ENCODE measurements at places on chromosomes 6 and 20.
A peak's percentile ranks its signal among the peaks of the same experiment; 100 is the strongest.

- no peak for DNase-seq
These were observed 50.5 kb upstream of the DTNBP1 start for GRCh38 chr6:15713325-15713724.

DNA sequence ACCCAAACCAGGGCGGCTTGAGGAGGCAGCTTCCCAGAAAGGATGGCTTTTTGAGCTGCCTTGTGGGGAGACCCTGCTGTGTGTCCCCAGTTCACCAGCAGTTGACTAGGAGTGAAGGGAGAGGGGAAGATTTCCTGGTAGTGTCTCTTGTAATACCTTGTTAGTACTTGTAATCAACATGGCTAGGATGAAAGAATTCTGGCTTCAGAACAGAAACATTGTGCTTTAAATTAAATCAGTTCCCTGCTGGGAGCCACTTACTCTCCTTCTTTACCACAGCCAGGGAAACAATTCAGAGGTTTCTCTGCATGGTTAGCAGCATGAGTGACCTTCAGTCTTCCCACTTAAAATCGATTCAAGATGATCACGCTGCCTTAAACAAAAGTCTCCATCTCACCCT lies 525.4 kb upstream of the ID4 start:
- no peak for DNase-seq

DNA sequence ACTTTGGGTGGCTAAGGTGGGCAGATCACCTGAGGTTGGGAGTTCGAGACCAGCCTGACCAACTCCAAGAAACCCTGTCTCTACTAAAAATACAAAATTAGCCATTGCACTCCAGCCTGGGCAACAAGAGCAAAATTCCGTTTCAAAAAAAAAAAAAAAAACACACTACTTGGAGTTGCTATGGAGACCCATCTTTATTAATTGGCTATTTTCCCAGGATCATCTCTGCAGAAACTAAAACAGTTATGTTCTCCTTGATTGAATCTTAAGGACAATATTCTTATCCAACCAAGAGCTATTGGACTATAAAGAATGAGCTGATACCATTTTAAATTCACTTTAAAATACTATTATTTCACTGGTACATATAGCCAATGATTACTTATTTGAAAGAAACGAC lies 14.7 kb downstream of the AKIRIN2 start:
- DNase-seq = no peak

DNA sequence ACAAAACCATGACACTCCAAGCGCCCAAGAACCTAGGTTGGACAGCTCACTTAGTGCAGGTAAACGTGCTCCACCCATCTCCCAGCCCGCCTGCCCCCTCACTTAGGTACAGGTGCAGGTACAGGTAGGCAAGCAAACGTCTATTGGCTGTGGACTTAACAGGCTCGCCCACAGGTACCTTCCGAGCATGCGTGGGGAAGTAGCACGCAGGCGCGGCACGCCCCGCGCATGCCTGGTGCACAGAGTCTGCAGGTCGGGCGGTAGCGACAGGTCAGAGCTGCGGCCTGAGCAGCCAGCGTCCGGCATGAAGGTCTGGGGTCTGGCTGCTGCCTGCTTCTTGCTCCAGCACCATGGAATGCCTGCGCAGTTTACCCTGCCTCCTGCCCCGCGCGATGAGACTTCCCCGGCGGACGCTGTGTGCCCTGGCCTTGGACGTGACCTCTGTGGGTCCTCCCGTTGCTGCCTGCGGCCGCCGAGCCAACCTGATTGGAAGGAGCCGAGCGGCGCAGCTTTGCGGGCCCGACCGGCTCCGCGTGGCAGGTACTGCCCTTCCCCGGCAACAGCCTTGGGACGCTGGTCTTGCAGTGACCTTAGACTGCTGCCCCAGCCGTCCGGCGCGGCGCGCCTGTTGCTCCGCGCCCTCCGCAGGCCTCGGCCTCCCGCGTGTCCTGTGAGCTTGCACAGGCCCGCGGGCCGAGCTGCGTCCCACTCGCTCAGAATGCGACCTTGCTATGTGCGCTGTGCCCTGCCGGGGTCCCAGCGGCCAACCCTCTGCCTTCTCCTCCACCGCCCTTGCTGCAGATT lies at the start of gene MRS2:
Gene MRS2, plus strand, starts transcription at position 240 of the 804 bp plus-strand sequence. Its CDS starts 111 bp downstream, at position 351.
- DNase-seq = peak; percentile 91

DNA sequence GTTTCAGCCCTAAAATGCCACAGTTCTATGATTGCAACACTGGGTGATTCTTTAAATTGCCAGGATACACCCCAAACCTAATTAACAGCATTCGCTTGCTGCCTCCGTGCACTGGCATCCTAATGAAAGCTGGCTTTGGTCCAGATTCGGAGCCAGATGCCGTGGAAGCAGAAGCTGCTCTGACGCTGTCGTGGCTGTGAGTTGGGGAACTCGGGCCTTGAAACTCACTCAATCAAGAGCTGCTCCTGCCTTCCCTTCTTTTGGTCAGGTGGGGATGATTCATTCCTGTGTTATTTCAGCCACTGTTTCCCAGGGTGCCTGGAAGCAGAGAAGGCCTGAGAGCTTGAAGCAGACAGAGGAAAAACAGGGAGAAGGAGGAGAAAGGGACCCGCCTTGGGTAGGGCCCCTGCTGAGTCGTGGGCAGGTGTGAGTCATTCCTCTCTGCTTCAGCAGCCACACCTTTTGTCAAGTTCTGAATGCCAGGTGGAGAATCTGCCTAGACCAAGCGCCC lies 36.2 kb upstream of the DSP start:
- DNase-seq = no peak

DNA sequence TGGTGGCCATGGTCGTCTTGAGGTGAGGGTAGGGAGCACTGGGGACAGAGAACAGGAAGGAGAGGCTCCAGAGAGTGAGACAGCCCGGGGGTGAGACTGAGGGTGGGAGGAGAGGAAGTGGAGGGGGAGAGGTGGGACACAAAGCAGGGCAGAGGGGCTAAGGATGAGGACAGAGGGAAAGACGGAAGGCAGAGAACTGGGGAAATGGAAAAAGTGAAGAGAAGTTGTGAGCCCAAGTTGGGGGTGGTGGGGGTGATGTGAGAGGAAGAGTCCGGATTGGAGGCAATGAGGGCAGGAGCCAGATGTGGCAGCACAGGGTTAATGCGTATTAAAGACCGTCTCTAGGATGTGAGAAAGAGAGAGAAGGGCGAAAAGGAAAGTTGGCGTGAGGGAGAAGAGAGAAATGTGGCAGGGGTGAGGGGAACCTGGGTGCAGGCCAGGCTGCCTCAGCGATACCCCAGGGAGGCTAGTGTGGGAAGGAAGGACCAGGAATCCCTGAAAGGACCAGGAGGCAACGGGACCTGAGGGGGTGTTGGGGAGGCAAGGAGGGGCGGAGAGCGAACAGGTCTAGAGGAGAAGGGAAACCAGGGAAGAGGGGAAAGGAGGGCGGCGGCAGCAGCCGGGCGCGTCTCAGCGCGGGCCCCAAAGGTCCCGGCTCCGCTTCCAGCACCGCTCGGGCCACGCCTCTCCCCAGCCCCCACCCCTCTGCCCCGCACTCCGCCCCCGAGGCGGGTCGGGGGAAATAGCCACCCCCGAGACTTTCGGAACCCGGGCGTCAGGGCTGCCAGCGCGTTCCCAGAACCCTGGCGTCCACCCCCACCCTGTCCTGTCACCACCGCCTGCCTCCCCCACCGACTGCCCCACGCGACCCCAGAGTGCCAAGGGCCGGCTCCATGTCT lies at the start of gene PPP1R18:
Gene PPP1R18, minus strand, starts transcription at position 637 of the 899 bp plus-strand sequence. Its CDS starts 627 bp downstream, at position 10.
- peak; percentile 76 for DNase-seq

DNA sequence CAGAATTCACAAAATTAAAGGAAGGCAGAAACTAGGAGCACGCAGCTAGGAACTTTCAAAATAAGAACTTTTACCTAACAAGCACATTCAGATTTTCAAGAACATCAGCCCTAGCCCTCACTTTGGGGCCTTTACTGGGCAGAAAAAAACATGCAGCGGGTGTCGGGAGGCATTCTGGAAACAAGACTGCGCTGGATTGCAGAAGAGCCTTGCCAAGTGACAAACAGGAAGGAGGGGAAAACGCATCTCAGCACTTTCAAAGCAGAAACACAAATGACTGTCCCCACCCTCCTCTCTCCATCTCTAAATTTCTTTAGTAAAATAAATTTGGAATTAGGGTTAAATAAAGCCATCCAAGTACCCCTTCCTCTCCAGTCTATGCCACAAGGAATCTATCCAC lies 74.6 kb upstream of the RREB1 start:
- DNase-seq = no peak

- no peak for DNase-seq
These were observed 2.8 kb downstream of the FOXS1 start for GRCh38 chr20:31842471-31843157.

DNA sequence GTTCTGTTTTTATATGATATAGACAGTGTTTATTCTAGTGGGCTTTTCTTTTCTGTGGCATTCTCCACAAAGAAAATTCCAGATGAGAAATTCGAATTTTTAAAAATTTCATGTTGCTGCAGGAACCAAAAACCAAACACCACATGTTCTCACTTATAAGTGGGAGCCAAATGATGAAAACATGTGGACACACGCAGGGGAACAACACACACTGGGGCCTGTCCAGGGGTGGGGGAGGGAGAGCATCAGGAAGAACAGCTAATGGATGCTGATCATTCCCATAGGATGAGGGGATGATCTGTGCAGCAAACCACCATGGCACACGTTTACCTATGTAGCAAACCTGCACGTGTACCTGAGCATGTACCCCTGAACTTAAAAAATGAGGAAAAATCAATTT lies 499.0 kb upstream of the SLC35B3 start:
- no peak for DNase-seq

- no peak for DNase-seq
These were observed 159.7 kb upstream of the AHI1 start for GRCh38 chr6:135657207-135657606.

GRCh38 chr20:61862881-61863280 lies 202.8 kb downstream of the TAF4 start:
- DNase-seq = no peak

DNA sequence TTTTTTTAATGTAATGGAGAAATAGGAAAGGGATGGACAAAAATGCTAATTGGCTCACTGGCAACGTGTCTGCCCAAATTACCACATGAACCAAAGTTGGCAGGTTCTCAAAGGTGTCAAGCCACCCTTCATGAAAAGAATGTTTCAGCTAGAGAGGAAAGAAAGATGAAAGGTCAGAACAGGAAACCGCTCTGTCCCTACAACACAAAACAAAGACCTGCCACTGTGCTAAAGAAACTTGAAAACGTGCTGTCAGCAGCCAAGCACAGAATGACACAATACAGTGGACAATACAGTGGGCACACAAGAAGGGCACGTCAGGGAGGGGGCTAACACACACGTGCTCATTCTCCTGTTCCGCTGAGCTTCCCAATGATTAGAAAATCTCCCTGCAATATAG lies 4.9 kb downstream of the PREP start:
- DNase-seq = no peak

- no peak for DNase-seq
These were observed 298.4 kb upstream of the MOCS1 start for GRCh38 chr6:40232698-40233097.

DNA sequence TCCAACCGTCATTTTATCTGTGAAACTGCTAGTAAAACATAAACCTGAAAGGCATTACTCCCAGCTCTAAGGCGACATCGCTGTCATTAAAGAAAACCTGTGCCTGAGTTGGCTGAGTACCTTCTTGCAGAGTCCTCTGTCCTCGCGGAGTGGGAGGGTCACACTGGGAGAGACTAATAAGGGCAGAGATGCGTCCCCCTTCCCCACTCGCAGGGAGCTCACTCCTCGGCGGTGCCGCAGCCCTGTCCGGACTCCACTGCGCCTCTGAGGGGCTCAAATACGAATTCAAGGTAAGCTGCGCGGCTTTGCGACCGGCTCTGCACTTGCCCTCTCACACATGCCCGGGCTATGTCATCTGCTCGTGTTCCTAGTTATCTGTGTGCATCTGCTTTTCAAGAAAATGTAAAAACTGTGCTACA lies at the start of gene COL19A1:
Gene COL19A1, plus strand, starts transcription at position 206 of the 419 bp plus-strand sequence. CDS start 13,012 bp downstream, outside the sequence.
- DNase-seq = peak; percentile 43

DNA sequence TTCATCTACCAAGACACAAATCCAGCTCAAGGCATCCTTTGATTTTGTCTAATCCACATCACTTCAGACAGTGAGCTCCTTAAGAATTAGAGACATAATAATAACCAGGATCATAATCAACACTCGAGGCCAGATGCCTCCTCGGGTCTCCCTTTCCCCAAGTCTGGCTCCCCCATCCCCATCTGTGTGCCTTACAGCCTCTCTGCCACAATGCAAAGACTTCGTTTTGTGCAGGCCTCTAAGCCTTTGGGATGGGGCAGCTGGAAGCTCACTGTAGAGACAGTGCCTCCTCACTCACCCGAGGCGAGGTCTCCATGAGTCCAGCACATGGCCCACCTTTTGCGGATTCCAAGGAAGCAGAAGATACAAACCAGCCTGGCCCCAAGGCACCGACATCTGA lies 30.3 kb downstream of the LRFN2 start:
- no peak for DNase-seq

DNA sequence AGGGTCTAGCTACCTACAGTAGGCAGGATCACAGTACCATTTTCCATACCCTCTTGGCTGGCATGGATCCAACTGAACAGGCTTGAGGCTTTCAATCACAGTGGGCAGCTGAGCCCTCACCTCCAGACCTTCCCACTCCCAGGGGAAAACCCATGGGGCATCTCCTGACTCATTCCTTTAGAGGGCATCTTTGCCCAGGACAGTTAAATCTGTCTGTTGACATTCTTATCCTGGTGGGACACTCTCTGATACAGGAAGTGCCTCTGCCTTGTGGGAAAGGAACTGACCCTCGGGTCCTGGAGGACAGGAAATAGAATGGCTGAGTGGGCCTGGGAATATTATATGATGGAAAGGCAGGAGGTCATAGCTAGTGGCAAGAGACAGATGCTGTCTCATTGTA lies 10.2 kb upstream of the EPB41L1 start:
- DNase-seq = no peak

DNA sequence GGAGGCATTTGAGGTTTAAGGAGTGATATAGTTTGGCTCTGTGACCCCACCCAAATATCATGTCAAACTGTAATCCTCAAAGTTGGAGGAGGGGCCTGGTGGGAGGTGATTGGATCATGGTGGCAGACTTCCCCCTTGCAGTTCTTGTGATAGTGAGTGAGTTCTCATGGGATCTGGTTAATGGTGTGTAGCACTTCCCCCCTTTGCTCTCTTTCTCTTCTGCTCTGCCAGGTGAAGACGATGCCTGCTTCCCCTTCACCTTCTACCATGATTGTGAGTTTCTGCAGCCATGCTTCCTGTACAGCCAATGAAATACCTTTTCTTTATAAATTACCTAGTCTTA lies 1.7 kb upstream of the HDDC2 start:
- no peak for DNase-seq

GRCh38 chr20:24643731-24644626 lies 174.6 kb downstream of the SYNDIG1 start:
- no peak for DNase-seq

- peak; percentile 91 for DNase-seq
These were observed 1.2 kb downstream of the TRIB3 start for GRCh38 chr20:381581-382290.

Data from GM10248 (cell line).